ENCODE measurements at places on chromosomes 1 and 21. TPM values are rescaled to one million over a fixed set of nuclear protein-coding genes. Genes with fewer than 3 reads are reported as not detected.

Gene SELL
- 3.5 TPM for total RNA-seq

Gene CSF3R
- total RNA-seq = 13.7 TPM

Gene LPAR3
- total RNA-seq = 20.8 TPM

Gene PSMB2
- total RNA-seq = 54.1 TPM

Gene S100B
- 3.0 TPM for total RNA-seq

Gene SYDE2
- total RNA-seq = 17.0 TPM

Gene FAM151A
- not detected for total RNA-seq
